ENCODE measurements at places on chromosomes 11 and 22. TPM values are rescaled to one million over a fixed set of nuclear protein-coding genes. Genes with fewer than 3 reads are reported as not detected.

GRCh38 chr22:34587357-34588356 lies 478.3 kb upstream of the ISX start:
- peak; percentile 10 for DNase-seq

GRCh38 chr22:35154937-35155387 lies 89.0 kb downstream of the ISX start:
- DNase-seq = peak; percentile 79

Gene MUS81
- 38.0 TPM for total RNA-seq

Gene TIGD3
- total RNA-seq = 0.35 TPM

Gene ZNRD2
- 88.1 TPM for total RNA-seq

Gene SPDYC
- 2.0 TPM for total RNA-seq

- DNase-seq = peak; percentile 23
Observed at GRCh38 chr11:108115500-108116140, 5.7 kb upstream of the ACAT1 start.

Data from H7 (cell line).